Germinal center (tissue), 1 donor: ENCODE measurements at places on chromosomes 7 and 10.

DNA sequence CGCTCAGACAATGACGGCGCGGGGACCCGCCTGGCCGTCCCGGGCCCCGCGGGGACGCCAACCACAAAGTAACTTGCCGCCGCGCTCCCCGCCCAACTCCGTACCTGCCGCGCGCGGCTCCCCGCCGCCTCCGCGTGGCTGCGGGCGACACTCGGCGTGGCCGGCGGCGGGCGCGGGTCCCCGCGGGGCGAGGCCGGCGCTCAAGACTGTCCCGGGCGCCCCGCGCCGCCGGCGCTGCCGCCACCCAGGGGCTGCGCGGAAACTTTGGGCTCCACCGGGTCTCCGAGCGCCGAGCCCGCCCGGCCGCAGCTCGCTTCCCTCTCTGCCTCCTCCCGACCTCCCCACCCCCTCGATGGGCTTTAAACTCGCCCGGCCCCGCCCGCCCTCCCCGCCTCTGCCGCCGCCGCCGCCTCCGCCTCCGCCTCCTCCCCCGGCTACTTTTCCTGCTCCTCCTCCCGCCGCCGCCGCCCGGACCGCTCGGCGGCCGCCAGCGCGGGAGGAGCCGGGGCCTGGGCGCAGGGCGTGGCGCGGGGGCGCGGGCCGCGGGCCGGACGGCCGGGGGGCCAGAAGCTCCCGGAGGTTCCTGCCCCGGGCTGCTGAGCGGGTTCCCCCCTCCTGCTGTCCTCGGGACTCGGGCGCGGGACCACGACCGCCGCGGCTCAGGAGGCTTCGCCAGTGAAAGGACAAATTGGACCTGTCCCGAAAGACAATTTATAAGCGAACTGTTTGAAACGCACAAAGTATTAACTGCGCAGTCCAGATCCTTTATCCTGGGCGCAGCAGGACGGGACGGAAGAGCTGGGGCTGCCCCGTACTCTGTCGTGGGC lies 10.6 kb upstream of the GRB10 start:
- peak; percentile 32 for DNase-seq

DNA sequence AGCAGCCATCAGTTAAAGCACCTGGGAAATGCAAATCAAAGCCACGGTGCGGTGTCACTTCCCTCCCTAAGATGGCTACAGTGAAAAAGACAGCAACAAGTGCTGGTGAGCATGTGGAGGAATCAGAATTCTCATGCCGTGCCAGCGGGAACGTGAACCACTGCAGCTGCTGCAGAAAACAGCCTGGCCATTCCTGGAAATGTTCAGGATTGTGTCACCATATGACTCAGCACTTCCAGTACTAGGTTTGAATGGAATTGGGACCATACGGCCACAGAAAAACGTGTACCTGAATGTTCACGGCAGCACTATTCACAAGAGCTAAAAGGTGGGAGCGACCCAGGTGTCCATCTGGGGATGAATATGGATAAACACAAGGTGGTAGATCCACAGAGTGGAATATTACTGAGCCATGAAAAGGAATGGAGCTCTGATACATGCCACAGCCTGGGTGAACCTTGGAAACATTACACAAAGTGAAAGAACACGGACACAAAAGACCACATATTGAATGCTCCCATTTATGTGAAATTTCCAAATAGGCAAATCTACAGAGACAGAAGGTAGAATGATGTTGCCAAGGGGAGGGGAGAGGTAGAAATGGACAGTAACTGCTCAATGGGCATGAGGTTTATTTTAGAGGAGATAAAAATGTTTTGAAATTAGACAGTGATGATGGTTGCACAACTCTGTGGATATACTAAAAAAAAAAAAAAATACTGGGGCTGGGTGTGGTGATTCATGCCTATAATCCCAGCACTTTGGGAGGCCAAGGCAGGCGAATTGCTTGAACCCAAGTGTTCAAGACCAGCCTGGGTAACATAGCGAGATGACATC lies 61.6 kb downstream of the MICALL2 start:
- no peak for DNase-seq

DNA sequence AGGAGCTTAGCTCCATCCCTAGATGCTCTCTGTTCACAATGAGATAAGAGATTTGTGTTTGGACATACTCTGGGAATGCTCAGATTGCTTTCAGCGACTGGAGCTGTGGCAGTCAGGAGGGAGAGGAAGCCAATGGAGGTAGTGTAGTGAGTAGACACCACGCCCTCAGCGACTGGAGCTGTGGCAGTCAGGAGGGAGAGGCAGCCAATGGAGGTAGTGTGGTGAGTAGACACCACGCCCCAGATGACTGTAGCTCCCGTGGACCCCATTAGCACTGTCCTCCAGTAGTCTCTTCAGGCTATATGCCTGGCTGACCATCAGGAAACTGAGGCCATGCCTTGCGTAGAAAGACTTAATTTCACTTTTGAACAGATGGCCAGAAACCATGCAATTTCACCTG lies 1033.8 kb downstream of the NRG3 start:
- DNase-seq, result no peak

GRCh38 chr7:70092314-70093204 lies 494.3 kb downstream of the AUTS2 start:
- DNase-seq, result no peak

DNA sequence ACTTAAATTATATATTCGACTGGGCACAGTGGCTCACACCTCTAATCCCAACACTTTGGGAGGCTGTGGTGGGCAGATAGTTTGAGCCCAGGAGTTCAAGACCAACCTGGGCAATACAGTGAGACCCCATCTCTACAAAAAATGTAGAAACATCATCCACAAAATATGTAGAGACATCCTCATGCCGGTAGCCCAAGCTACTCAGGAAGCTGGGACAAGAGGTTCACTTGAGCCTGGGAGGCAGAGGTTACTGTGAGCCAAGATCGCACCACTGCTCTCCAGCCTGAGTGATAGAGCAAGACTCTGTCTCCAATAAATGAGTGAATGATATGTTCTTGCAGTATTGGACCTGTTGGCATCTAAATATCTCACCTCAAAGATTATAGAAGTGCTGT lies 22.6 kb upstream of the TNS3 start:
- DNase-seq, result no peak

- DNase-seq, result no peak
These were observed 51.4 kb upstream of the APBB1IP start for GRCh38 chr10:26386781-26387180.

- DNase-seq, result no peak
These were observed 170.2 kb upstream of the KLF14 start for GRCh38 chr7:130904031-130904757.

GRCh38 chr7:142612237-142612881 lies 136.9 kb upstream of the PRSS1 start:
- no peak for DNase-seq

DNA sequence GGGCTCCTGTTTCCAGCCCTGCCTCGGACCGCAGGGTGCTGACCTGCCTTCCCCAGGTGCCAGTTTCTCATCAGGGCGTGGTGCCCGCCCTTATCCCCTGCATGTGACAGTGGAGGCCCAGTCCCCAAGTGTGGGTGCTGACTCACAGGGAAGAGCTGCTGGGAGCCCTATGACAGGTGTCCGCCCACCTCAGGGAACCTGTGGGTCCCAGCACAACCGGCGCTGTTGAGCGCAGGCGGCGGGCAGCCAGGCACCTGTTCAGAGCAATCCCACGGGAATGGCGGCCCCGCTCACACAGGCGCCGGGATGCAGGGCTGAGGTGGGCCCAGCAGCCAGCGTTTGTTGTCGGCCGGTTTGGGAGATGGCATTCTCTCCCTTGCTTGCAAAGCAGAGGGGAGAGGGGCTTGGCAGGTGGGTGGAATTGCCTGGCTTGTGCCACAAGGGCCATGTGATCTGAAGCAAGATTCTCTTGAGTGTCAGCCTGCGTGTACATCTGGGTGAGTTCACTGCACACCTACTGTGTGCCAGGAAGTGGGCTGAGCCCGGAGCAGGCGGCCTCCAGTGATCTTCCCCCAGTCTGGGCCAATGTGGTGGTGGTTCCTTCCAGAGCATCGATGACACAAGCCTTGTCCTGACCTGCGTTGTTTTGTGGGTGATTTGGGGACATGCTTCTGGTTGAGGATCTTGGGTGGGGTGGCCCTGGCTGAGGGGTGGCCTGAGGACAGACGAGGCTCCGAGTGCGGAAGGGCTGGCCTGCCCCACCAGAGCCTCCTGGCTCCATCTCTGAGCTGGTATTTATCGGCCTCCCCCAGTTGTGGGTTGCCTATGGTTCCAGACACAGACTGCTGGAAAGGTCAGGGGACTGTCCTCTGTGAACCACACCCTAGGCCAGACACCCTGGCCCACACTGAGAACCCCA lies 2.4 kb downstream of the PWWP2B start:
- no peak for DNase-seq

GRCh38 chr7:15686295-15686956 lies at the start of gene MEOX2:
MEOX2 (minus strand) TSS chr7:15686683; CDS start chr7:15686402, 281 bp downstream.
- no peak for DNase-seq

DNA sequence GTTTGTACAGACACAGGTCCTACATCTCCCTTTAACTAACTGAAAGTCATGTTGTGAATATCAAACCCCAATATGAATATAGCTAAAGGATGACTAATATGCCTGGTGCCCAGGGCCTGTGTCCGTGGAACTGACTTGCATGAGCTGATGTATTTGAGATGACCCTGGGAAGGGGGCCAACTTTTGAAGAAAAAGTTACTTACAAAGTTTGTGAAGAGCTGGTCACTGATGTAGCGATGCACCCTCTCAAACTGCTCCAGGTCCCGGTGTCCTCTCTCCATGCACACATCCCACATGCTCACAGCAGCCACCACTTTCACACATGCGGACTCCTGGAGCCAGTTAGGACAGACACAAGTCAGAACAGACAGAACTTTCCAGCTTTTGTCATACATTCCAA lies 106.2 kb downstream of the ABCC2 start:
- DNase-seq, result no peak

- DNase-seq, result no peak
These were observed 62.2 kb upstream of the TRIM8 start for GRCh38 chr10:102581981-102582580.

DNA sequence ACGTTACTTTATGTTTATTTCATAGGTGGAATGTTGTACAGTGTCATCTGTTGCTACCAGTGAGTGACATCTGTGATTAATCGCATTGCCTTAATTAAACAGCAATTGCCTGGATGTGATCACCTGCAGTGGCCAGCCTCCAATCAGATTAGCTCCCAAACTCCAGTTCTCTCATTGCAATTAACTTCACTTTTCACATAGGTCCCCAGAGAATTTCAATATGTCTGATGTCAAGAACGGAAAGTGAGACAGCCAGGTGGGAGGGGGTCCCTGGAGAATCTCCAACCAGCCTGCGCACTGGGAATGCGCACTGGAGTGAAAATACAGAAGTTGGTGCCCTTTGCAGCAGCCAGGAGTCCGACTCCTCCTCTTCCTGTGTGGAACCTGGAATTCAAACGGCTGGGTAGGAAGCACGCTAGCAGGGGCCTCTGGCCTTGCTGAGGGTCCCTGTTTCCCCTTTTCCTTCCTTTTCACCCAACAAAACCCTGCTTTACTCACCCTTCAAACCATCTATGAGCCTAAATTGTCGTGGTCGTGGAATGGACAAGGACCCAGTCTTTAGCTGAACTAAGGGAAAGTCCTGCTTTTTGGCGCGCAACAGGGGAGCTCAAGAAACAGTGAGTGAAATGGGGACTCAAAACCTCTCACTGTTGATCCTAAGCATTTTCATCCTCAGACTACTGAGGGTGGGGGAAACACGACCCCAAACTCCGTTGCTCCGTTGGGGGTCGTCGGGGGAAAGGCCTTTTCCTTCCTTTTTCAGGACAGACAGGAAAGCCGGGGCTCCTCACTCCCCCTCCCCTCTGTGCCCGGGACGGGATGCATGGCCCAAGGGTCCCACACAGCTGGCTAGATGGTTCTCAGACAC lies 1355.5 kb upstream of the LRRTM3 start:
- DNase-seq, result no peak

DNA sequence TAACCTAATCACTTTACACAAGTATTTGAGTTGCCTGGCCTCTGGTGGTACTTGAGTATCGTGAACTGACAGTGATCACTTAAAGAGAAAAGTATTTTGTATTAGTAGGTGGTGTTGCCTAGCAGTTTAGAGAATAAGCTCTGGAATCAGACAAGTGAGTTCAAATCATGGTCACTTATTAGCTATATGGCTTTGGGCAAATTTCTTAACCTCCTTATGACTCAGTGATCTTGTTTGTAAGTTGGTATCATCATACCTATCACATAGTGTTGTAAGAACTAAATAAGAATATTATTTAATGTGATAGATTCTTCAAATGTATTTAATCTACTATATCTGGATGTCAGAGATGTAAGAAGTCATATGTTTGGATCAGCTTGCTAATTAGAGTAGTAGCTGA lies 163.8 kb downstream of the RNF133 start:
- no peak for DNase-seq

DNA sequence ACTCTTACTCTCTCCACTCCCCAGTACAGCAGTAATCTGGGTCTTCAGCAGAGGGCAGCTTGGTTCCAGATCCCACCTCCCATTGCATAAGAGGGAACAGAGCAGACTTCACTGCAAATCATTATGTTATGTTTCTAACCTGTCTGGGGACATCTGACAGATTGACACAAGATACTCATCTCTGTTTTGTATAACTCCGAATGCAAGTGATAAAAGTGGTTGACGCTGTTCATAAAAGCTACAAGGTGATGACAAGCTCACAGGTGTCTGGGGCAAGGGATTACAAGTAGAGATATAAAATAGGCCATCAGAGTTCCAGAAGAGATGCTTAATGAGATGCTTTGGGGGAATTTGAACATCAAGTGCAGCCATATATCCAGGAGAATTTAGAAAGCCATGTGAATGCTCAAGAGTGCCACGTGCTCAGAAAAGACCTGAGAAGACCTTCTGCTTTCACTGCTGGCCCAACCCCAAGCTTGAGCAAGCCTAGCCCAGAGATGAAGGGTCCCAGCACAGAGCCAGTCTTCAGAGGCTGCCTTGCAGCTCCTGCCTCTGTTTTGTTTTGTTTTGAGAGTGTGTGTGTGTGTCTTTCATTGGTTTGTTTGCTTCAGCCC lies 80.6 kb downstream of the VSTM2A start:
- DNase-seq, result no peak

DNA sequence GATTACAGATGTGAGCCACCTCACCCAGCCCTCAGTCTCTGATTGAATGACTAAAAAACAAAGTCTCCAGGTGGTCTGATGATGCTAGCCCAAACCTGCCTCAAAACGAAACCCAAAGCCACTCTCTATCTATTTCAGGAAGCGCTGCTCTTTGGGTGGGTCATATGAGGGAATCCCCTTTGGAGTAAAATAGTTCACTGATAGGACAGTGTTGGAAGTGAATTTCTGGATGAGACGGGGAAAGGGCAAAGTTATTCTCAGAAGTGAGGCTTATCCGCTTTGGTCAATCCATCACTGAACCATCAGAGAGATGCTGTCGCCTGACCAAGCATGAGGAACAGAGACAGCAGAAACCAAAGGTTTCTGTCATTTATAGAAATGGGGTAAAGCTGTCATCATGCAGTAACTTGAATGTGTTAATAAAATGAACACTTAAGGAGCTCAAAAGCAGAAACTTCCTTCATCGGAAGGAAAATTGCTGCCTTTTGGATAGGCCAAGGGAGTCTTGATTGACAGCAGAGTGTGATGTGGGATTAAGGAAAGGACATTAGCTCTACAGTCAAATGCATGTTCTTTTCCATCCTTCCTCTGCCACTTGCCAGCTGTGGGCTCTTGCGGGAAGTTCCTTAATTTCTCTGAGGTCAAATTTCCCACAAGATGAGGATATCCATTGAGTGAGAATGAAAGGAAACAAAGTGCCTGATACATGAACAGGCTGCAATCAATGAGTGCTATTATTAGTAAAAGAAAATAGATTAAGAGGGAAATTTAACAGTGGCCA lies 64.9 kb upstream of the C1QL3 start:
- DNase-seq, result no peak

GRCh38 chr10:59279476-59279875 lies 82.9 kb downstream of the FAM13C start:
- DNase-seq, result no peak

GRCh38 chr10:64215088-64215487 lies 693.9 kb downstream of the REEP3 start:
- no peak for DNase-seq

GRCh38 chr10:26372513-26373354 lies 65.4 kb upstream of the APBB1IP start:
- peak; percentile 20 for DNase-seq
